ENCODE measurements at places on chromosomes 5 and 9.

DNA sequence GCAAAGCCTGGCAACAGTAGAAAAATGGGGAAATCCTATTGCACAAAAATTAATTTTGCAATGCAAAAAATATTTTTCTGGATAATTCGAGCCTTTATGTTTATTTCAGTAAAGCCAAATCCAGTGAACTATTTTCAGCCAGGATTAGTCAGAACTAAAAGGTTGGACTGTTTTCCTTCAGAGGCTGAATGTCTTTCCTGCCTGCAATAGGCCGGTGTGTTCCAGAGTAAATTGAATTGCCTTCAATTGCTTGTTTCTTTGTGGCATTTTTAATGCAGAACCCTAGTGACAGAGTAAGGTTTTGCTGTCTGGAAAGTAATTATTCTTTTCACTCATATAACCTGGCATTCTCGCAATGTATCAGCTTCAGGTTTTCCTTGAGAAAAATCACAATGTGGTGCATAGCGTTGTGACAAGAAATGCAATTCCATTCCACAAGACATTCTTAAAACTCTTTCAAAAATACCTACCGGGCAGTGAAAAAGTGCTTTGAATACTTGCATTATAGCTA lies 183.7 kb downstream of the GLIS3 start:
- no peak for DNase-seq

DNA sequence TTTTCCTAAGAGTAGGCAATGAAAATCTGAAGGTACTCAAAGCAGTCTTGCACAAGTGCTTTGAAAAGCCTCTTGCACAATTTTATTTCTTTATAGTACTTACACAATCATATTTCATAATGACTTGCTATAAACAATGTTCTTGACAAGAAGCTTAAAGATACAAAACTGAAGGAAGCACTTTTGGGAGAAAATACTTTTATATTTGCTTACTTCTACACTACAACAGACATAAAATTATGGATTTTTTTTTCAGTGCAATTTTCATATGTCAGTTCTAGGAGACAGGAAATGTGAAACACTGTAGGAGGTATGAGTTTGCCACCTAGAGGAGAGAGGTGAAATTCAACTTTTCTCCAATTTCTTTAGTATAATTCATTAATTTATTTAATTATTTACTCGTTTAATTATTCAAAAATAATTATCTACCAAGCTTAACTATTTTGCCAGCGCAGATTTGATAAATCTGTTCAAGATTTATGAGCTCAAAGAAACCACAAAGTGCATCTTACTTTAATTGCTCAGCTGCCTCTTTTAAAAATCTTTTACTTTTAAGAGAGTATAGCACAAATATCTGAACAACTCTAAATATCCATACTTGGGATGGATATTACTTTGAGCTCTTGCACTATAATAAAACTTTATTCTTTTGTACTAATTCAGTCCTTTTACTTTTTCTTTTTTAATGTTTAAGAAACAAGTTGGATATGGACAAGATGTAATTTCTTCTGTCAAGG lies 29.0 kb upstream of the CDKN2B start:
- no peak for DNase-seq

- DNase-seq = no peak
Measured at GRCh38 chr5:133977161-133977787, 8.8 kb upstream of the C5orf15 start.

- no peak for DNase-seq
Measured at GRCh38 chr5:142680605-142681259, 5.2 kb downstream of the FGF1 start.

DNA sequence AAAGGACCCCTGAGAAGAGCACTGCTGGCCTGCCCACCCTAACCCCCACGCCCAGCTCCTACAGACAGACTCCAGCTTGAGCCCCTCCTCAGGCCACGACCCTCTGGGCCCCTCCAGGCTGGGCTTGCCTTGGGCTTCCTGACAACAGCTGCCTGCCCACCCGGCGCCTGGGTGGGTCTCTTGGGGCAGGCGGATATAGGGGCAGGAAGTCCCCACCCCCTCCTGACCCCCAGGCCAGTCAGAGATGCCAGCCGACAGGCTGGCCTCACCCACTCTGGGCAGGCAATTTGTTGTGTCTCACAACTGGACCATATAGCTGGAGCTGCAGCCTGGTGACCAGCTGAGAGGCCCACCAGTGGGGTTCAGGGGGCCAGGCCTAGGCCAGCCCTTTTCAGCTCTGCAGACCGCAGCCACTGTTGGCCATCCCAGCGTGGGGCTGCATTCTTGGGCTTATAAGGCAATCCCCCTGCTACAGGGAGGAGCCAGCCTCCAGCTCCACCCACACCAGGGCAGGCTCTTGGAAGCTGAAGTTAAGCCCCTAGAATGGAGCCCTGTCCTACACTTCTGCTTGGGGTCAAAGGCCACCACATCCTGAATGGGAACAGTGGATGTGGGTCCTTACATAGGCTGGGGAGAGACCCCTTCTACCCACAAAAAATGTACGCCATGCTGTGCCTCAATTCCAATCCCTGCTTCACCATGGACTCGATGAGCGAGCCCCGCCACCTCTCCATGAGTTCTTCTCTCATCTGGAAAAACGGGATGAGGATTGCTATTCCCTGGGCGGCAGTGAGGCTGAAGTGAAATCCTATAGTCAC lies 2.0 kb downstream of the PDLIM7 start:
- DNase-seq = peak; percentile 93

GRCh38 chr9:75826314-75826713 lies 64.2 kb upstream of the PCSK5 start:
- DNase-seq = no peak

- no peak for DNase-seq
Measured at GRCh38 chr5:172903790-172904189, 55.4 kb upstream of the RPL26L1 start.

DNA sequence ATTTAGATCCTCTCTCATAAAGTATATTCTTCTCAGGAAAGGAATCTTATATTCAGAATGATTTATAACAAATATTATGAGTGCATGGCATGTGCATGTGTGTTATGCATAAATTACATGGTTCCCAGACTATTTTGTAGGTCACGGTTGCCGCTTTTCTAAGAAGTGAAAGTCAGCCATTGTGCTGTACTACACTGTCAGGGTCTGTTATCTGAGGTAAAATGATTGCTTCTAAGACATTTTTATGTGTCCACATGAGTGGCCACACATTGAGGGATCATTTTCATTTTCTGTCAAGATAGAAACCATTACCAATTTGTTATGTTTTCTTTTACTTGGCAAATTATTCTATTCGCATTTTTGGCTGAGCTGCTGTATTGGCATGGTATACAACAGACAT lies 210.8 kb downstream of the CWC27 start:
- no peak for DNase-seq

DNA sequence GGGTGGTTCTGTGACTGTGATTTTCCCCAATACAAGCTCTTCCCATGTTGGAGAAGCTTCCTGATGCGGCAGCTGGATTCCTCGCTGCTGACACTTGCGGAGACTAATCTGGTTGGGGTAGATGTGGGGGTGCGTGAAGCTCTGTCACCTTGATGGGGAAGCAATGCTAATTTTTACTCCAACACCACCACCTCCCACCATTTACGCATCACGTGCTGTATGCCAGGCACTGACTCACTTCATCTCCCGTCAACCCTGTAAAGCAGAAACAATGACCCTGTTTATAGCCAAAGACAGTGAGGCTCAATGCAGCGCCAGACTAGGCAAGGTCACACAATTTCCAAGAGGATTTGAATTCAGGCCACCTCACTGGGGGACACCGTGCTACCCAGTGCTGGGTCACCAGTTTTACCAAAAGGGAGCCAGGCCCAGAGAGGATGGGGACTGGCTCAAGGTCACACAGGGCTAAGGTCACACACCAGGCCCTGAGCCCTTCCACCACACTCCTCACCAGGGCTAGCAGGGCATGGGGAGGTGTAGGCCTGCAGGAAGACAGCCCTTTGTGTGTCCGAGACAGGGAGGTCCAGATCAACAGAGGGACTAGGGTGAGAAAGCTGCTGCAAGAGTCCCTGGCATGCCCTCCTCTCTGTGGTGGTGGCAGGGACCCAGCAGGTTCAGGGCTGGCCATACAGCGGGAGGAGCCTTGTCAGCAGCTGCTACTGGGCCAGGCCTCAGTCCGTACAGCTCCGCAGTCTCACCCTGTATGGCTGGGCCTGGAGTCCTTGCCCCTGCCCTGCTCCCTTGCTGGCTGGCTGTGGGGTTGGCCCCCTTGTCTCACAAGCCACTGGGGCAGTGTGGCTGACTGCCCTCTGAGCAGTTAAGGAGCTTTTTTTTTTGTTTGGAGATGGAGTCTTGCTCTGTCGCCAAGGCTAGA lies 3.3 kb downstream of the STKLD1 start:
- DNase-seq = no peak

DNA sequence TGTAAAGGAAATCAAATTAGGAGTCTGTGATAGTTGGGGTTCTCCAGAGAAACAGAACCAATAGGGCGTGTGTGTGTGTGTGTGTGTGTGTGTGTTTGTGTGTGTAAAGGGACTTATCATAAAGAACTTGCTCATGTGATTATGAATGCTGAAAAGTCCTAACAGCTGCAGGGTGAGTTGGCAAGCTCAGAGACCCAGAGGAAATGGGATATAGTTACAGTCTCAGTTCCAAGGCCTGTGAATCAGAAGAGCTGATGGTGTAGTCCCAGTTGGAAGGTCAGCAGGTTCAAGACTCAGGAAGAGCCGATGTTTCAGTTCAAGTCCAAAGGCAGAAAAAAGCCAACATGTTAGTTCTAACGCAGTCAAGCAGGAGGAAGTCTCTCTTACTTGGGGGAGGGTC lies 214.2 kb downstream of the ELAVL2 start:
- DNase-seq = peak; percentile 77
